ENCODE measurements at places on chromosomes 5 and 9.
A peak's percentile ranks its signal among the peaks of the same experiment; 100 is the strongest.

- DNase-seq, result no peak
Observed at GRCh38 chr9:106039151-106039935, 345.0 kb downstream of the TMEM38B start.

DNA sequence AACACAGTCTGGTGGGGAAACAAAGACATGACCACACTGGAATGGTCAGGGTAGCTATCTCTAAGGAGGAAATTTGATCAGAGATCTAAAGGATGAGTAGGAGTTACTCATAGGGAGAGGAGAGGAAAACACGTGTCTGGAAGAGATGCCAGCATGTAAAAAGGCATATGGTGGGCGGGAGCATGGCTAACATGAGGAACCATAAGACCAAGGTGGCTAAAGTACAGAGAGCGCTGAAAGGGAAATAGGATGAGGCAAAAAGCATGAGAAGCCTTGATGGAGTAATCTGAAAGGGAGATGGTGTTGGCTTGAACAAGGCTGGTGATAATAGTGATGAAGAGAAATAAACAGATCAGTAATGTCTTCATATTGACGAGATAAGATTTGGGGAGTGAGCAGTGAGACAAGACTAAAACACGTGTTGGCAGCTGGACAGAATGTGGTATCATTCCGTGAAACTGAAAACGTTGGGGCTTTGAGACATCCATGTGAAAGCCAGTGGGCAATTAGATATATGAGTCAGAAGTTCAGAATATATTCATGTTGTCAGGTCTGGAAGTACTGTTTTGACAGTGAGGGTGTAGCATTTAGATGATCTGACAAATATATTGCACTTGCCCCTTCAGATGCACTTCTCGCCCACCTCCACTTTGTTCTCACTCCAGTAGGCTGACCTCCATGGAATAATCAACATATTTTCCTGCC is 209.1 kb upstream of the KCNN2 start:
- no peak for DNase-seq

GRCh38 chr5:71910741-71911140 is 191.7 kb downstream of the CARTPT start:
- DNase-seq, result no peak

GRCh38 chr9:14043483-14043882 is 270.5 kb downstream of the NFIB start:
- no peak for DNase-seq

DNA sequence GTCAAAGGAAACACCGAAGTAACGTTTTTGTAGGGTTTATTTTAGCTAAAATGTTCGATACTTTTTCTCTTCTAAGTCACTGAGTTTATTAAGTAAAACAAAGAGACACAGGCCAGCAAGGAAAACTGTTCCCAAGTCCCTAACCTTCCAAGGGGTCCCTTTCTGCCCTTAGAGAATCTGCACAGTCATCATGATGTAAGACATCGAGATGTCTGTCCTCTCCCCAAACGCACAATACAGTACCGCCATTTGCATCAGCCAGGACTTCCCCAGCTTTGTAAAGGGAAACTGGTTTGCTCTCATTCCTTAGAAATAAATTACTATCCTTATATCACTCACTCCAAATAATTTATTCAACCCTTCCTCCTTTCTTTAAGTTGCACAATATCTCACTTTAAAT is 89.3 kb downstream of the MARCHF11 start:
- no peak for DNase-seq

- DNase-seq, result no peak
Observed at GRCh38 chr9:14433351-14434157, 119.6 kb upstream of the NFIB start.

GRCh38 chr5:56717253-56717987 is 97.9 kb upstream of the MAP3K1 start:
- DNase-seq, result no peak

- DNase-seq, result no peak
Observed at GRCh38 chr9:116716438-116716837, 29.3 kb downstream of the TRIM32 start.

DNA sequence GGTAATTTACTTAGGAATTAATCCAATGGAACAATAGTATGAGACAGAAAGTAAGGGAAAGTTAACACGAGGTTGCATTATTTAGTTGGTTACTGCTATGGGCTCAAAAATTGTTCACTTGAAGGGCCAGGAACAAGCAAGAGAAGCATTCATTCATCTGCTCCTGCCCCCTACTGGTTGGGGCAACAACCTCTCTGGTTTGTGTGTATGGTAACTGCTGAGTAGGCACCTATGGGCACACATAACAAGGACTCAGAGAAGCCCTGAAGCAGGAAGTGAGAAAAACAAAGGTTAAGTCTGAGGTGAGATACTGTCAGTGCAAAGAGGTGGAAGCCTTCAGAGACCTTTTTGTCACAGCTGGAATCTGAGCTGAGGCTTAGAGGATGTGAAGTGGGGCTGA is 34.4 kb upstream of the RANBP6 start:
- DNase-seq, result peak; percentile 33

GRCh38 chr5:149859746-149860145 is 84.8 kb downstream of the PDE6A start:
- DNase-seq, result no peak

- DNase-seq, result no peak
Observed at GRCh38 chr9:110782701-110783100, 114.1 kb downstream of the MUSK start.

Data from CD4-positive, alpha-beta T cell treated with Interleukin-12 subunit alpha and Interleukin-12 subunit beta, for 1 hour (primary cell).